ELF-1 (cell line): ENCODE measurements at places on chromosomes 2 and 18.

- DNase-seq, result no peak
Observed at GRCh38 chr2:68411397-68412126, 46.5 kb downstream of the PLEK start.

DNA sequence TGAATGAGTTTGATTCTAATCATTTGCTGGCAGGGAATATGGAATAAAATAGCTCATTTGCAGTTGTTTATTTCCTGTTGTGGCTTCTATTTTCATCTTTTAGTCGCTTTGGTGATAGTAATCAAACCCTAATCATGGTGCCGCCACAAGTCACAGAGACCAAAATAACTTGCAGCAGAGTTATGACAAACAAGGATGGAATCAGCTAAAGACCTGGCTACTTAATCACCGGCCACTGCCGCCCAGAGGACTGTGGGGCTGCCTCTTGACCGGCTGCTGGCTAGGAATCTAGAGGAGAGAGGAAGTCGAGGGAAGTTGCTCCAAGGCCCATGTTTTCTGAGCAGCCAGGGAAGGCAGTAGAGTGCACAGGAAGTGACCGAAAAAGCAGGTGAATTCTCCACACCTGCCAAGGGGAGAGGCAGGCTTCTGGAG lies 5.1 kb upstream of the SMAD7 start:
- peak; percentile 58 for DNase-seq

DNA sequence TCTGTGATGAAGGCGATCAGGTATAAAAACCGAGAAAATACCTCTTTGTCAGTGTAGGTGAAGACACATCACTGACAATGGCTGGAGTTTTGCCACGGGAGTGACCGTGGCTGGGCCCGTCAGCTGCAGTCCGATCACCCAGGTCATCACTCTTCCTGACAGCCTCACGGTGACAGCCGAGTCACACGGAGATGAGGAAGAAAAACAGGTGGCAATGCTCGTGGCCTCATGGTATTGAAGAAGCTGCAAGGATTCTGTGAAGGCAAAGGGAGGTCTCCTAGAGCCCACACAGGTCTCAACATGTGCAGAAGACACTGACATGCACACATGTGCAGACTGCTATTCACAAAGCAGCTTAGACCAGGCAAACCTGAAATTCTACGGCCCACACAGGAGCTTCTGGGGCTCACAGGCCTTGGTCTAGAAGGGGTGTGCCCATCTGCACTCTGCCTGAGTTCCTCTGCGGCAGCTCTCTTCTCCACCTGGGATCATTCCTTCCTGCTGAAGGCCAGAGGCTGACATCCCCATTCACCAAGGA lies 7.4 kb downstream of the COPS9 start:
- DNase-seq, result no peak

DNA sequence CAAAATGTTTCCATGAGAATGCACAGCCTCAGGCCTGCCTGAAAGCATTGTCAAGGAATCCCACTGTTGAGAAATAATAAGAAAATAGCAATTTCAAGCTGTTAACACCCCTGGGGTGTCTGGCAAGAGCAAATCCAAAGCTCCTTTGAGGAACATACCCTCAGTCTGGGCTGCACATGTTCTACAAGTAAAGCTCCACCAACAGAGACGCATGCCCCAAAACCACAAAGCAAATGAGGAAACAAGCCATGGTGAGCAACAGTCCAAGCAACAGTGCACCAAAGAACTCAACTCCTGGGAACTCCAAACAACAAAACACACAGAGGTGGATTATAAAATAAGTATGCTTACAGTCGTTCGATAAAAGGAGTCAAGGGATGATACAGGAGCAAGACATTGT lies 40.3 kb downstream of the CYP27C1 start:
- no peak for DNase-seq

- no peak for DNase-seq
Observed at GRCh38 chr2:160565099-160565845, 71.7 kb upstream of the RBMS1 start.

DNA sequence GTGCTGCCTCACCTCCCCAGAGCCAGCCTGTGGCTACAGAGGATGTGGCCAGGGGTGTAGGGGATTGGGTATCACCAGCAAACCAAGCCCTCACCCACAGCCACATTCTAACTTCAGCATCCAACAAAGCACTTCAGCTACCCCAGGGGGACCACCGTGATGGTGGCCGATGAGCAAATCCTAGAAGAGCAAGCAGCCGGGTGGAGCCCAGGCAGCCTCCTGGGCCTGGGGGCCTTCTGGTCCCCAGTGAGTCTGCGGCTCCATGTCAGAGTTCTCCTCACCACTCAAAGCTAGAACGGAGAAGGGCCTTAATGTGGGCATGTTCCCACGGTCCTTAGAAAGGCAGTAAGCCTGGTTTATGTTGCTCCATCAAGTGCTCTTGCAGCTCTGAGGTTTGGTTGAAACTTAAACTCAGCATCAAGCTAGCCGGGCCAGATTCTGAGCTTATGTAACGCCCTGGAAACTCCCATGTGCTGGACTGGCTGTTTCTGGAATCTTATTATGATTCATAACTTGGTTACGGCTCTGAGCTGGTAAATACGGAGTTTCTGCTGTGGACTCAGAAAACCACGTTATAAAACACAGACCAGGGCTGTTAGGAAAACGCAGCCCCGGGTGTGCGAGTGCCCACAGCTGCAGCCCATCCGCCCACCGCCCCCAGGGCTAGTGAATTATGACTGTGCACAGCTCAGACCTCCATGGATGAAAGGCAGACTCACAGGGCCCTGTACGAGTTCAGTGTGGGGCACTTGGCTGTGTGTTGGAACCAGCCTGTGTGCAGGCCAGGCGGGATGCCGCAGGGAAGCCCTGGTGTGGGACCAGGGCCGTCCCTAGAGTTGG lies 99.8 kb downstream of the SEPTIN10 start:
- DNase-seq, result no peak

- no peak for DNase-seq
Observed at GRCh38 chr2:220877897-220878296, 694.2 kb downstream of the EPHA4 start.

GRCh38 chr2:152012697-152013096 lies 86.1 kb downstream of the CACNB4 start:
- no peak for DNase-seq

DNA sequence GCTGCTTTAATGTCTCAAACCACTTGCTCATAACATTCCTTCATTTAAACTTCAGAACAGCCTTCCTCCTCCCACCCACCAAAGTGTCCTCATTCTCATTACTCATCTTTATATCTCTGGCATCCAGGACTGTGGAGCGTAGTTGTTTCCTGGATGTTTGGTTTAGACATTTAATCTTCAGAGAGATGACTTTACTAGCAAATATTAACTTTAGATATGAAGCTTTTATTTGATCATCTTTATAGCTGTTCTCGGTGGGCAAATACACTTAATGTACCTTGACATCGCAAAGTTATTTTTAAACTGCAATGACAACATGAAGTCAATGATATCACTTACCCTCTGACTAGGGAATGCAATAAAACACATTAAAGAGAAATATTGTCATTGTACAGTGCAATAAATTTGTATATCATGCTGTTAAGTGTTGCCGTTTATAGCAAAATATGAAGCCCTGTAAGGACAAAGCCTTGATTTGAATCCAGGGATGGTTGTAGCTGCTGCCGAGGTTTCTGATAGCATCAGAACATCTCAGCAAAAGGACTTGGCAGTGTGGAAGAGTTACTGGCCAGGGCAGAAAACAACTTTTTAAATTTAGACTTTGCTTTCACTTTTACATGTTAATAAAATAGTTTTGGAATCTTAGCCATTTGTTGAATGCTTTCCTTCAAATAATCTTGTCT lies 4.6 kb upstream of the LAMA3 start:
- DNase-seq, result no peak
